ENCODE measurements at places on chromosomes 4 and X. TPM values are rescaled to one million over a fixed set of nuclear protein-coding genes. Genes with fewer than 3 reads are reported as not detected.
A peak's percentile ranks its signal among the peaks of the same experiment; 100 is the strongest.

C4orf51 gene
- total RNA-seq, result not detected

STK32B gene
- 5.5 TPM for total RNA-seq

RNF212 gene
- 1.3 TPM for total RNA-seq

- no peaks in the 10 kb centered on the region for H3K27me3 ChIP-seq
- H3K4me1 ChIP-seq, result no peaks in the 10 kb centered on the region
- no peak for DNase-seq
- no peak overlapping the region for H3K4me3 ChIP-seq
Observed at GRCh38 chr4:146123231-146123630, 52.3 kb upstream of the LSM6 start.

FAM47E gene
- total RNA-seq, result 2.2 TPM

DNA sequence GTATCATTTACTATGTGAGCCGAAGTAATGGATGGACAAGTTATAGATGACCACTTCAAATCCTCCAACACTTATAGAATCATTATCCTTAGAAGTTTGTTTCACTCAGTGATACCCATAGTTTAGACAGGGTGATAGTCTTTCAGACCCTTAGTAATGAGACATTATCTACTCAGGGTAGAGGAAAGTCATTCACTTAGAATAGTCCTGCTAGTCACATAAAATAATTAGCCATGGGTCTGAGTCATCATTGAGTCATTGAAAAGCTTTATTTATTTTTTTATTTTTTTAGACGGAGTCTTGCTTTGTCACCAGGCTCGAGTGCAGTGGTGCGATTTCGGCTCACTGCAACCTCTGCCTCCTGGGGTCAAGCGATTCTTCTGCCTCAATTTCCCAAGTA is 321.7 kb upstream of the FSTL5 start:
- no peaks in the 10 kb centered on the region for H3K27me3 ChIP-seq
- no peaks in the 10 kb centered on the region for H3K36me3 ChIP-seq
- H3K4me1 ChIP-seq, result no peaks in the 10 kb centered on the region
- no peak overlapping the region for H3K27ac ChIP-seq
- DNase-seq, result no peak
- no peak overlapping the region for H3K4me3 ChIP-seq

CD38 gene
- 4.0 TPM for total RNA-seq

- H3K27ac ChIP-seq, result no peak overlapping the region
- DNase-seq, result no peak
- H3K4me1 ChIP-seq, result peaks cover 24% of the 10 kb centered on the region
- no peaks in the 10 kb centered on the region for H3K27me3 ChIP-seq
- H3K36me3 ChIP-seq, result peaks cover 30% of the 10 kb centered on the region
Observed at GRCh38 chr4:56464581-56464980, 2.8 kb upstream of the SRP72 start.

DNA sequence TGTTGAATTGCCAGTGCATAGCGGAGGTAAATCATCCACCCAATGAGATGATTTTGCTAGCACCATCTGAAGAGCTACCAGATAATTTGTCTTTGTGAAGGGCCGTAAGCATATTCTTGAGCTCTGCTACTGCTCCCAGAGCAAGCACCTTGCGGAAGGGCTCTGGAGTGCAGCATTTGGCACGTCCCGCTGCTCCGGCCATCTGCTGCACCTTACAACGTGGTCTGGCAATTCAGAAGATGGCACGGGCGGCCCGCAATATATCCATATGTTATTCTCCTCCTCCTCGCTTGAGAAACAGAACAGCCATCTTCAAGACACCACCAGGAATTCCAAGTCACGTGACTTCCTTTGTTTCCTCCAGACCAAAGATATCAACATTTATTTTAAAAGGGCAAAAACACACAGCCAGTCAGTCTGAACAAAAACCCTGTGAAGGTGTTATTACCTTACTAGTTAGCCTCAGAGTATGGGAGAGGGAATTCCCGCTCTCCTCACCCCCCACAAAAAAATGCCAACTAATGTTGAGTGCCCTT is 1095.7 kb upstream of the TENM3 start:
- H3K36me3 ChIP-seq, result no peaks in the 10 kb centered on the region
- H3K4me3 ChIP-seq, result no peak overlapping the region
- no peaks in the 10 kb centered on the region for H3K4me1 ChIP-seq
- no peak for DNase-seq
- no peaks in the 10 kb centered on the region for H3K27me3 ChIP-seq

GRCh38 chr4:75497133-75497532 is 17.1 kb downstream of the RCHY1 start:
- H3K27ac ChIP-seq, result no peak overlapping the region
- H3K4me1 ChIP-seq, result peaks cover 33% of the 10 kb centered on the region
- H3K27me3 ChIP-seq, result no peaks in the 10 kb centered on the region
- DNase-seq, result no peak
- no peak overlapping the region for H3K4me3 ChIP-seq
- H3K36me3 ChIP-seq, result peaks cover 59% of the 10 kb centered on the region

- no peaks in the 10 kb centered on the region for H3K4me1 ChIP-seq
- peak; percentile 12 for DNase-seq
- no peaks in the 10 kb centered on the region for H3K27me3 ChIP-seq
- no peak overlapping the region for H3K4me3 ChIP-seq
- no peaks in the 10 kb centered on the region for H3K36me3 ChIP-seq
Observed at GRCh38 chr4:72900952-72901351, 168.6 kb downstream of the COX18 start.

Data from stomach (tissue), 19 donors.